ENCODE measurements at places on chromosomes 5 and 9.
A peak's percentile ranks its signal among the peaks of the same experiment; 100 is the strongest.

- no peak for DNase-seq
Measured at GRCh38 chr5:134149571-134150303, 27.0 kb downstream of the SKP1 start.

DNA sequence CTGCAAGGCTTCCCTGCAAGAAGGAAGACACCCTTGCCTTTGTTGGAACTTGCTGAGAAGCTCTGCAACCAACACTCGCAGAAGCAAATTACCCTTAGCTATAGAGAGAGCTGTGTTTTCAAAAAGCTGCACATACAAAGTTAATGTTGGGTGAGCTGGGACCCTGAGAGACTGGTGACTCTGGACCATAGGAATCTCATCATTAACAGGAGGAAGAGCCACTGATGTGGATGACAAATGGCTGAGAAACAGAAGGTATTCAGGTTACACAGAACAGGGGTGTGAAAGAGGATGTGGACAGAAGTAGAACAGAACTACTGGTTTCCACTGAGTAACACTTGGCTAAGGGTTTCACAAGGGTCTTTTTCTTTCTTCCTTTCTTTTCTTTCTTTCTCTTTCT, 493.5 kb downstream of the IRX1 start:
- no peak for DNase-seq

DNA sequence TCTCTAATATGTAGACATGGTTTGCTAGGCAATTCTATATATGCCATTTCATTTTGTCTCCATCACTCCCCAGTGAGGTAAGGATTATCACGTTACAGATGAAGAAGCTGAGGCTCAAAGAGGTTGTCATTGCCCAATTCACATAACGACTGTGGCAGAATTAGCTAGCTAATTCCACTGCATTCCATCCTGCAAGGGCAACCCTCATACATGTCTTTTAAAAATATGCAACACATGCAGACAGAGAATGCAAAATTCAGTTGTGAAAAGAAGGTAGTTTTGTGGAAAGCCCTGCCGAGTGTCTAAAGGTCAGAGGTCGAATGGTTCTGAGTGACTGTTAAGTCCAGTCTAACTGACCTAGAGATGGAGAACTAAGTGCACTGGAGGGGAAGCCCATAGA, 219.2 kb downstream of the PAPPA start:
- DNase-seq = no peak

DNA sequence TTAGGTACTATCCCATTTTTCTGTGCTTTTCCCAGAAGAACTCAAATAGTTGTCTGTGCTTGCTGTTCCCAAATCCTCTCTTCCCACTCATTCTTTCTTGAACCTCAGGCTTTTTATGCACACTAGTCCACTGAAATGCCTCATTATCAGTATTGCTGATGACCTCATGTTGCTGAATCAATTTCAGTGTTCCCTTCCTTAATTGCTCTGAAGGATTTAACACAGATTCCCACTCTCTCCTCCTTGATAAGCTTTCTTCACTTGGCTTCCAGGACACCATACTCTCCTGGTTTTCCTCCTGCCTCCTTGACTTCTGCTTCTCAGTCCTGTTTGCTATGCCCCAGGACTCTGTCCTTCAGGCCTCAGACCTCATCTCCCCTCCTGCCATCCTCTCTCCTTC, 298.5 kb downstream of the ARHGAP26 start:
- DNase-seq = no peak

DNA sequence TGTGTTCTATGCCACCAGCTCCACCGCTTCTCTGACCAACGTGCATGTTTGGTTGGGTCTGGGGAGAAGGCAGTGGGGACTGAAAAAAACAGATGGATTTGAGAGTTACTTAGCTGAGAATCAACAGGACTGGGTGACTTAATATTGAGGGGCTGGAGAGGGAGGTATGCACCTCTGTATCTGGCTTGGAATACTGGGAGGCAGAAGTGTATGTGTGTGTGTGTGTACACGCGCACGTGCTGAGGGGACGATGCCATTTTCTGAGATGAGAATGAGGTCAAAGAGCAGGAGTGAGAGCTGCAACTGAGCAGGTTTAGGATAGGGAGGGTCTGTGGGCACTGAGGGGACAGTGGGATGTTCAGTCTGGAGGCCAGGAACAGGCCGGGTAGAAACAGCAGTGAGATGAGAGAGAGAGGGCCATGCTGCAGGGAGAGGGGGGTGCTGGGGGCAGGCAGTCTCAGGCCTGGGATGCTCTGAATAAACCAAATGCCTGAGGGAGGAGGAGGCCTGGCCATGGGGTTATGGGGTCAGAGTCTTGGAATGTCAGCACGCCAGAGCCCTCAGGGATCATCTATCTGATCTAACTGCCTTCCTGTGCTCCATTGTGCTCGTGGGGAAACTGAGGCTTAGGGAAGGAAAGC, 14.0 kb downstream of the PDGFRB start:
- DNase-seq = no peak

GRCh38 chr5:154447089-154447725, 1.4 kb downstream of the SAP30L start:
- no peak for DNase-seq

GRCh38 chr9:129197978-129198318, 19.9 kb upstream of the IER5L start:
- DNase-seq = no peak

GRCh38 chr5:65395526-65396155, 86.1 kb downstream of the ADAMTS6 start:
- no peak for DNase-seq

GRCh38 chr9:113886026-113886369, 9.9 kb downstream of the ZNF618 start:
- DNase-seq = no peak

DNA sequence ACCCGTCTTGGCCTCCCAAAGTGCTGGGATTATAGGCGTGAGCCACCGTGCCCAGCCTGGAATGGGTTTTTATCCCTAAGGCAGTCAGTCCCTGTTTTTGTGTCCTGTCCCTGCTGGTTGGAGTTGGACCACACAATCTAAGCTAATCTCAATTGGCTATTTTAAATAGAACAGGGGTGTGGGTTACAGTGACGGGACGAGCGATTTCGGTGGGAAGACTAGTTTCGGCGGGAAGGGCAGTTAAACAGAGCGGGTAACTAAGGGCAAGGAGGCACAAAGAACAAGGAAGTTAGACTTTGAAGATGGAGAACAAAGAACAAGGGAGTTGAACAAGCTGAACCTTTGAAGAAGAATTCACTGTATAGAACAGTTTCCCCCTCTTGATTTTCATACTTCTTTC, 1.4 kb downstream of the GTF3C5 start:
- DNase-seq = no peak

DNA sequence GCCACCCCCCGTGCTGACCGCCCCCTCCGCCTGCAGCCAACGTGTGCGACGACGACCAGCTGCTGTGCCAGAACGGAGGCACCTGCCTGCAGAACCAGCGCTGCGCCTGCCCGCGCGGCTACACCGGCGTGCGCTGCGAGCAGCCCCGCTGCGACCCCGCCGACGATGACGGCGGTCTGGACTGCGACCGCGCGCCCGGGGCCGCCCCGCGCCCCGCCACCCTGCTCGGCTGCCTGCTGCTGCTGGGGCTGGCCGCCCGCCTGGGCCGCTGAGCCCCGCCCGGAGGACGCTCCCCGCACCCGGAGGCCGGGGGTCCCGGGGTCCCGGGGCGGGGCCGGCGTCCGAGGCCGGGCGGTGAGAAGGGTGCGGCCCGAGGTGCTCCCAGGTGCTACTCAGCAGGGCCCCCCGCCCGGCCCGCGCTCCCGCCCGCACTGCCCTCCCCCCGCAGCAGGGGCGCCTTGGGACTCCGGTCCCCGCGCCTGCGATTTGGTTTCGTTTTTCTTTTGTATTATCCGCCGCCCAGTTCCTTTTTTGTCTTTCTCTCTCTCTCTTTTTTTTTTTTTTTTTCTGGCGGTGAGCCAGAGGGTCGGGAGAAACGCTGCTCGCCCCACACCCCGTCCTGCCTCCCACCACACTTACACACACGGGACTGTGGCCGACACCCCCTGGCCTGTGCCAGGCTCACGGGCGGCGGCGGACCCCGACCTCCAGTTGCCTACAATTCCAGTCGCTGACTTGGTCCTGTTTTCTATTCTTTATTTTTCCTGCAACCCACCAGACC, 80.2 kb downstream of the NTNG2 start:
- DNase-seq = peak; percentile 65

DNA sequence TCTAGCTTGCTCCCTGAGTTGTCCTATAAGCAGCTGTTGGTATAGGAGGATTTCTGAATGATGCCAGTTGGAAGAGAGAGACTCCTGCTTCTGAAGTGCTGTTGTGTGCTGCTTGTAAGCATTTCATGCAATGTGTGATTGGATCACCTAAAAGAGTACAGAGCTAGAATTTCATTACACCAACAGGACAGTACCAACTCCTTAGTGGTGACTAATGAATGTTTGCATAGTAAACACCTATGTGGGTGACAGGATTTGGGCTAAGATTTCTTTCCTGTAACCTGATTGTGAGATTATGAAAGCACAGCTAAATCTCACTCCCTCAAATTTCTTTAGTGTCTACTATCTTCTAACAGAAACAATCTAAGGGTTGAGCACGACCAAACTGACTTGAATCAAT, 67.0 kb downstream of the GCNT1 start:
- no peak for DNase-seq

DNA sequence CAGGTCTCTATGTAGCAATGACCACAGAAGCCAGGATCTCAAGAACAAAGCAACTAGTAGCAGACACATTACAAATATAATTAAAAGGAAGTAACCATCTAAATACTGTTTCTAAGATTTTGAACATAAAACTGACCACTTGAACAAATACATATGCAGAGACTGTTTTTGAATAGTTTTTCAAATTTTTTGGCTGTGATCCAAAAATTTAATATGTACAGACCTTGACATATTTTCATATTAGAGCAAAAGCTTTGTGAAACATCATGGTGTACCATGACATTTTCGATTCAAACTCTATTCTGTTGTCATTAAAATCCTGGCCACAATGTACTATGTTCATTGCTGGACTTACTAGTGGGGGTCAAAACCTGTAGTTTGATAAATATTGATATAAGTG, 126.5 kb downstream of the NUDT12 start:
- no peak for DNase-seq
